Activated CD4-positive, alpha-beta T cell treated with anti-CD3 and anti-CD28 coated beads for 36 hours (primary cell): ENCODE measurements at places on chromosomes 4 and X.
A peak's percentile ranks its signal among the peaks of the same experiment; 100 is the strongest.

DNA sequence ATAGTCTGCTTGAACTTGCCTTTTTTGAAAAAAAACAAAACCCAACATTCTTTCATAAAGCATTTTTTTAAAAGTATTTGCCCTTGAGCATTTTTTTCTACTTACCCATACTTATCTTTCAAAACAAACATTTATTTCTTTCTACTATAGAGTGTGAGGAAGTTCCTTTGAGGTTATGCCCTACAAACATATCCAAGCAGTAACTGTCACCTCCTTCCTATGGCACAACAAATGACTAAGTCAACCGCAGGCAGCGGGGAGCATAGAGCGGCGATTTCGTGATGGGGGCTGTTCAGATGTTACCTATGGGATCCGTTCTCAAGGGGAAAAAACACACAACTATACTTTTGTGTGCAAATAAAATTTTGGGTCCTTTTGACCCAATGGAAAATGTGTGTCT lies 19.4 kb downstream of the SPRY1 start:
- peak; percentile 72 for DNase-seq

DNA sequence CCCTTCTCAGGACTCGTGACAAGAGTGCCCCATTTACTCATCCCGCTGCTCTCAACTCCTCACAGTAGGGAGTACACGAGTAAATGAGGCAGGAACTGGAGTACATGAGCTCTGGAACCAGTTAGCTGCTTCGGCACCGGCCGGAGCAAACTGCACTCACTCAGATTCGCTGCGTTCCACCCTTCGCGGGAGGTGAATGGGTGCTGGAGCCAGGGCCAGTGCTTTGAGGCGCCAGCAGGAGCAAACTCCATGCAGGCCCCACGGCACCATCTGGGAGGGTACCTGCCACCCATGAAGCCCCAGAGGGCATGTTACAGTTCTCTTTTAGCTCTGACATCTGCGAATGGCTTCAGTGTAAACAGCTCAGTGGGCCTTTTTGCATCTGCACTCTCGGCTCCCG lies 315.5 kb upstream of the GK2 start:
- DNase-seq, result no peak

GRCh38 chrX:150084496-150085229 lies 146.4 kb upstream of the EOLA2 start:
- no peak for DNase-seq

- DNase-seq, result no peak
These were observed 125.5 kb downstream of the C4orf51 start for GRCh38 chr4:145805490-145805889.

GRCh38 chrX:31279359-31279758 lies 207.5 kb upstream of the FTHL17 start:
- DNase-seq, result no peak

- DNase-seq, result no peak
These were observed 392.0 kb downstream of the UBE2NL start for GRCh38 chrX:144275843-144276242.

DNA sequence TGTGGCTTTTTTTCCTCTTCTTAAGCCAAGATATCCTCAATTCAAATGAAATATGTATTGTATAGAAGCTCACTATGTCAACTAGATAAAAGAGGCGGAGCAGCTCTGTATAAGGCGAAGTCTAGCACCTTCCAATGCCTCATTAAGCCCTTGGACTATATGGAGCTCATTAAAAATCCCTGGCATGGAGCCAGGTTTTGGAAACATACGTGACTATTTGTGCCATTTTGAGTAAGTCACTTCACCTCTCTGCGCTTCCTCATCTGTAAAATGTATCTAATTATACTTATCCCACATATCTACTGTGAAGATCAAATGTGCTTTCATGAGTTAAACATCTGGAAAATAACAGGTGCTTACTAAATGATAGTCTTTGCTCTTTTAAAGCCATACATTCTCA lies 57.2 kb downstream of the YIPF6 start:
- DNase-seq, result no peak

DNA sequence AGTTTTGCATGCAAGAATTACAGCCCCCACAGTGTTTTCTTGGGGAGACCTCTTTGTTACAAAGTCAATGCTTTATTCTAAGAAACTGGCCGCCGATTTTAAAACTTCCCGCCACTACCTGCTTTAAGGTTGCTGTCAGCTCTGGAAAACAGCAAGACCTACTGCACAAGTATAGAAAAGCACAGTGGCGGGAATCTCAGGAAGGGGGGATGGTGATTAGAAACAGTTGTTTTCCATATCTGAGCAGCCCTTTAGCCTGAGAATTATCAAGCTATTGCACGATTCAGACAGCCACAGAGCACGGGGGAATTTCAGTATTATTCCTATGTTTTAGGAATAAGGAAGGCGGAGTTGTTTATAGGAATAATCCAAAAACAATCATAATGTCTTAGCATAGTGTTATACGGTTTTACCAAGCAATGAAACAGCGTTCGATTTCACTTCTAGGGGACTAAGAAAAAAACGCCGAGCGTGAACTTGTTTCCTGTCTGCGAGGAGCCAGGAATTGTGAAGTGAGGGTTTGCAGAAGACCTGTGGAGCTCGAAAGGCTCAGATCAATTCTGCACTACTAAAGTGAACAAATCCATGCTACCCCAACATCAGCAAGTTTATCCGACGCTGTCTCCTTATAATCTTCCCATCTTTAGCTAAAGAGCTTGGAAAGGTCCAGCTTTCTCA lies 81.3 kb downstream of the HMGN5 start:
- no peak for DNase-seq

- DNase-seq, result no peak
These were observed 97.4 kb downstream of the RASL11B start for GRCh38 chr4:52959541-52959940.

GRCh38 chrX:107324493-107325310 lies 118.3 kb downstream of the DNAAF6 start:
- DNase-seq, result peak; percentile 34

DNA sequence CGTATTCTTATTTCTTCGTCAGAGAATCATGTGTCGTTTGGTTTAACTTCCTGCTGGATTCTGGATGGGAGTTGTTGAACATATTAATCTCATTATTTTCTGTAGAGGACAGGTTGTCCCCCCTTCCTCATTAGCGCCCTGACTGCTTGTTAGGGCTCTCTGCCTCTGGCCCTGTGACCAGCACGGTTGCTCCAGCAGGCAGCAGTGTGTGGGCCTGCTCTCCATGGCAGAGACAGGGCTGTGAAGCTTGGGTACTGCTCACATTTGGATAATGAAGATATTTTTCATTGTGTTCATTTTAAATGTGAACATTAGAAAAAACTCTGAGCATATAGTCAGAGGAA lies 102.7 kb downstream of the KLHL8 start:
- no peak for DNase-seq

DNA sequence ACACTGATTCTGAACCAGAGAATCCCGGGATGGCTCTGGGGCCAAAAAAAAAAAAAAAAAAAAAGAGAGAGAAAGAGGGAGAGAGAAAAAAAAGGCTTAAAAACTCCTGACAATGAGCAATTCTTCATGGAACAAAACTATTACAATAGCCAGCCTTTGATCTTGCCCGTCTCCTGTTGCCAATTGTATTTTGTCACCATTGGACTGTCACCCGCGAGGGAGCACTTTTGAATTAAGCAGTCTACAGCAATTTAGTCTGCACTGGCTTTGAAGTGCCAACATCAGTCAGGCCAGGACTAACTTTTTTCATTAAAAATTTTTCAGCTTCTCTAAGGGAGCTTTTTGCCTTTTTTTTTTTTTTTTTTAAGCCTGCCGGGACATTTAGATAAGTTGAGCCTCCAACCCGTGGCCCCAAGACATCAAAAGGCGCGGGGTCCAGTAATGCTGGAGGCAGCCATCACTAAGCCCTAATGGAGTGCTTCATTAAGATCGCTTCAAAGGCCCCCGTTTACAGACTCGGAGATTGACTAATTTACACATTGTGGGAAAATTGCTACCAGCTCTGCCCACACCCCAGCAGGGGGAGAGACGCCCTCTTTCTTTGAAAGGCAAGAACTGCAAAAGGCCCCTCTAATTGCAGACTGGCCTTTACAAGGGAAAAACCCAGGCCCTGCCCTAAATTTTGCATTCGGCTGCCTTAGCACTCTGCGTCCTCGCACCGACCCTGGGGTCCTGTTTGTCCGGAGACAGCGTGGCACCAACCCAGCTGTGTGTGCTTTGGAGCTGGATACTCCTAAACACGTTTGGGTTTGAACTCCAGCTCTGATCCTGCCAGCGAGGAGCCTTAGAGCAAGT lies 98.1 kb upstream of the MSX1 start:
- peak; percentile 6 for DNase-seq

DNA sequence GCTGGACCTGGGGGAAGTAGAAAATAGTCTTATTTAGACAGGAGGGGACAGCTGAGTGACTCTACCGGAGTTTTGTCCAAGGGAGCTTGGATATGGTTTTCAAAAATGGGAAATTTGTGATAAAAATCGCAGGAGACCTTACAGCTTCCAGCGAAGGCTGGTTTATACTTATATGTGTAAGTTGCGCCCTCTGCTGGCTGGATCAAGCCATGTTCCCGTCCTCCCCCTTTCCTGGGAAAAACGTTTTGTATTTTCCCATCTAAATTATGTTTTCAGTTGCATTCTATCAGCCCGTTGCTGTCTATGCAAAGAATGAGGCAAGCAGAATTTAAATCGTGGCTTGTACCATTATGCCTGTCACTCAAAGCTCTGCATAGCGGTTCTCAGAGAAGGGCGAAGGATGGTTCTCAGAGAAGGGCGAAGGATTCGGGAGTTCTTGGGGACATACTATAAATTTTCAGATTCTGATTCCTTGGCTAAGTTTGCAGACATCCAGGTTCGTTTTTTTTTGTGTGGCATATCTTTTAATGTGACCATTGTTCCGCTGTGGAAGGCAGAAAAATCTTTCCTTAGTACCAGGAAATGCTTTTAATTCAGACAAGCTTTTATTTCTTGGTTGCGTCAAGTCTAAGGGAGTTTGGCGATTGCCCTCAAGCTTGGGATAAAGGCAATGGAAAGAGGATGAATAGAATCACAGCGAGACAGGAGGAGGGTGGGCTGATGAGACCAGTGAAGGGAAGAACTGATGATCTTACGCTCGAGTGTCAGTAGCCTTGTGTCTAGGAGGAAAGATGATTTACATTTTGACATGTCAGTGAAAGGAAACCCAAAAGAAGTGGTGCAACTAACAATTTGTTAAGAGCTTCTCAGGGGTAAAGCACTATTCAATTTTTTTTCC lies 128.5 kb upstream of the ARX start:
- DNase-seq, result peak; percentile 55

- DNase-seq, result no peak
These were observed 54.2 kb downstream of the ENOX2 start for GRCh38 chrX:130848763-130849162.

GRCh38 chrX:131595120-131595519 lies 51.2 kb downstream of the OR13H1 start:
- no peak for DNase-seq

DNA sequence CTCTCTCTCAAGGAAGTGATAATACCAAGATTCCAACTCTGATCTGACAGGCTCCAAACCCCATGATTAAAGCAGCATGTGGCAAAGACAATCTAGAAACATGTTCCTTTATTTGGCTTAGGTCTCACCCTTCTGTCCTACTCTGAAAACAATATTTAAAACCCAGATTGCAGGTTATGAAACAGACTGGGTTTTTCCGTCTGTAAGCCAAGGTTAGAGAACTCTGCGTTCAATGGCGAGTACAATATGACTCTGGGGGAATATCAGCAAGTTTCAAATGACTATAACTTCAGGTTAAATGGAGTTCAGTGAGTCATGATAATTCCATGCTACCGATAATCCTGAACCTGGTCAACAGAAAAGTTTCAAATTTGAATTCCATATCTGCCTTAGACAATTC lies 50.8 kb downstream of the ANAPC10 start:
- DNase-seq, result no peak

GRCh38 chrX:40010550-40011321 lies 87.0 kb downstream of the BCOR start:
- peak; percentile 33 for DNase-seq

DNA sequence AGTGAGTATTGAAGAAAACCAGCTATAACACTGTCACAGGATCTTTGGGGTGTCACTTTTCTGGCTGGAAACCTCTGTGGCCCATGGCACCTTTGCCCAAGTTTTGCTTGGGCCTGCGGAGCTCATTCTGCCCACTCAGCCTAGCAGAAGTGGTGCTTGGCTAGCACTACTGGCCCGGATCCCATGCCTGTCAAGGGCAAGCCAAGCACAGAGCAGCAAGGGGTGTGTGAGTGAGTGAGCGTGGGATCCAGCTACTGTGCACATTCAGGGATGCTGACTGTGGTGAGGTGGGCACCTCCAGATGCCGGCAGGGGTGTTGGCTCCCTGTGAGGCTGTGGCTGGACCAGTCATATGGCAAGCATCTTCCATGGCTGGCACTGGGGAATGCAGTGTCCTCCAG lies 55.4 kb upstream of the RASGEF1B start:
- no peak for DNase-seq

GRCh38 chr4:143699331-143700045 lies 987 bp downstream of the FREM3 start:
- no peak for DNase-seq

- no peak for DNase-seq
These were observed 134.4 kb downstream of the RASL11B start for GRCh38 chr4:52996261-52997131.
